ENCODE measurements at places on chromosomes 4 and X.

DNA sequence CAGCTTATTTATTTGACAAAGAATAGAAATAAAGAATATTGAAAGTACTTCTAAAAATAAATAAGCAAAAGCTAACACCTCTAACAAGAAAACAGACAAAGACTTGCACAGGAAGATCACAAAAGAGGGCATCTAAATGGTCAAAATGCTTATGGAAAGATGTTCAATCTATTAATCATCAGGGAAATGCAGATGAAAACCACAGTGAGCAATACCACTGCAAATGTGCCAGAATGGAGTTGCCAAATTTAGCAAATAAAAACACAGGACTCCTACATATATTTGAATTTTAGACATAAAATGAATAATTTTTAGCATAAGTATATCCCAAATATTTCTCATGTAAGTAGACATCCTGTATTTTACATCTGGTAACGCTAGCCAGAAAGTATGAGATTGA is 56.1 kb upstream of the HPGD start:
- no peak for DNase-seq

DNA sequence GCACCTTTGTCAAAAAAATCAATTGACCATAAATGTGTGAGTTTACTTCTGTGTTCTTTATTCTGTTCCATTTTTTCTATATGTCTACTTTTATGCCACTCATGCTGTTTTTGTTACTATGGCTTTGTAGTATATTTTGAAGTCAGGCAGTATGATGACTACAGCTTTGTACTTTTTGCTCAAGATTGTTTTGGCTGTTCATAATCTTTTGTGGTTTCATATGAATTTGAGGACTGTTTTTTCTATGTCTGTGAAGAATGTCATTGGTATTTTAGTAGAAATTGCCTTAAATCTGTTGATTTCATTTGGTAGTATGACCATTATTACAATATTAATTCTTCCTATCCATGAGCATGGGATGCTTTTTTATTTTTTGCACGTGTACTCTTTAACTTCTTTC is 346.8 kb downstream of the PPP3CA start:
- no peak for DNase-seq

- DNase-seq: no peak
Measured at GRCh38 chrX:144275843-144276242, 392.0 kb downstream of the UBE2NL start.

GRCh38 chr4:82712561-82712960 is 86.0 kb downstream of the SCD5 start:
- DNase-seq: no peak

DNA sequence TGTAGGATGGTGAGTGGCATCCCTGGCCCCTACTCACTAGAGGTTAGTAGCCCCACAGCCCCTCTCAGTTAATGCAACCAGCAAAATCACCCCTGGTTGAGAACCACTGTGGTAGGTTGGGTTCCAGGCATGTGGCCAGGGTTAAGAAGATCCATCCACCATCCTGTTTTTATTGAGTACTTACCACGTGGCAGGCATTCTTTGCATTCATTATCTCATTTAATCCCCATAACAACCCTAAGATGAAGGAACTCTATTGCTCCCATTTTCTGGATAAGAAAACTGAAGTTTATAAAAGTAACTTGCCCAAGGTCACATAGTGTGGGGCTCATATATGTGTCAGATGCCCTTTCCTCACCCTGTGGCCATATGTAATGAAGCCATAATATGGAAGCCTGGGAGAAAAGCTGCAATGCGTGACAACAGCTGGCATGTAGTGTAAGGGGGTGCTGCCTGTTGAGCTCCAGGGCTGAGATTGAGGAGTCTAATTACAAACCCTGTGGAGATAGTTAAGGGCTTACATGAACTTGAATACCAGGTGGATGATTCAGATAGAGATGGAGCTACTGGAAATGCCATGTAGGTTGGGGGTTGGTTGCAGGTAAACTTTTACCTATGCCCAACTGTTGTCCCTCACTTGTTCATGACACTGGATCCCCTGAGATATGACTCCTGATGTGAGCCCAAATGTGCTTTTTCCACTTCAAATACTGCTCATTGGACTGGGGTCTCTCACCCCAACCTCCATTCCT is 100.2 kb upstream of the PGRMC2 start:
- no peak for DNase-seq

DNA sequence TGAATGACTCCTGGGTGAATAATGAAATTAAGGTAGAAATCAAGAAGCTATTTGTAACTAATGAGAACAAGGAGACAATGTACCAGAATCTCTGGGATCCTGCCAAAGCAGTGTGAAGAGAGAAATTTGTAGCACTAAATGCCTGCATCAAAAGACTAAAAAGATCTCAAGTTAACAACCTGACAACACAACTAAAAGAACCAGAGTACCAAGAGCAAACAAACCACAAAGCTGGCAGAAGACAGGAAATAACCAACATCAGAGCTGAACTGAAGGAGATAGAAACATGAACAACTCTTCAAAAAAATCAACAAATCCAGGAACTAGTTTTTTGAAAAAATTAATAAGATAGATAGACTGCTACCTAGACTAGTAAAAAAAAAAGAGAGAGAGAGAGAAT is 8.4 kb downstream of the CFAP299 start:
- no peak for DNase-seq

GRCh38 chr4:117549524-117549923 is 464.1 kb upstream of the TRAM1L1 start:
- DNase-seq: no peak

DNA sequence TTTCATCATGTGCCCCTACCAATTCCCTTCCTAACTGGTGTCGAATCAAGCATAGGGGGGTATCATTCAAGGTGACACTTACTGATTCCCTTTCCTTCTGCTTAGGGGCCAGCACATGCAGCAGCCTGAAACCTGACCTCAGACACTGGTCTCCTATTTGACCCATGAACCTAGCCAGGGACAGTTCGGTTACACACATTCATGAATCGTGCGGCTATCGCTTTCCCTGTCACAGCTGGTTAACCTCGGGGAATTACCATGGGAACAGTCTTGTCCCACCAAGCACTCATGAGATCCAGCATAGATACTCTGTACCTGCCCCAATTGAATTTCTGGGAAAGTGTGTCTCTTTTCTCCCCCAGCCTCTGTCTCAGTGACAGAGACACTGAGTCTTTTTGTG is 140.4 kb downstream of the ZNF674 start:
- DNase-seq: no peak

Measured in WERI-Rb-1 (cell line).